CD4-positive, alpha-beta T cell (primary cell): ENCODE measurements at places on chromosomes 16 and 17.

- no peak for DNase-seq
- H3K27me3 ChIP-seq = no peaks in the 10 kb centered on the region
- H3K36me3 ChIP-seq = no peaks in the 10 kb centered on the region
- no peaks in the 10 kb centered on the region for H3K4me1 ChIP-seq
Observed at GRCh38 chr16:53692146-53692545, 11.5 kb downstream of the RPGRIP1L start.

- no peaks in the 10 kb centered on the region for H3K27me3 ChIP-seq
- no peak for DNase-seq
- no peak overlapping the region for H3K27ac ChIP-seq
- peaks cover 2% of the 10 kb centered on the region for H3K4me1 ChIP-seq
- no peaks in the 10 kb centered on the region for H3K36me3 ChIP-seq
Observed at GRCh38 chr17:56870081-56870651, 36.2 kb downstream of the DGKE start.

DNA sequence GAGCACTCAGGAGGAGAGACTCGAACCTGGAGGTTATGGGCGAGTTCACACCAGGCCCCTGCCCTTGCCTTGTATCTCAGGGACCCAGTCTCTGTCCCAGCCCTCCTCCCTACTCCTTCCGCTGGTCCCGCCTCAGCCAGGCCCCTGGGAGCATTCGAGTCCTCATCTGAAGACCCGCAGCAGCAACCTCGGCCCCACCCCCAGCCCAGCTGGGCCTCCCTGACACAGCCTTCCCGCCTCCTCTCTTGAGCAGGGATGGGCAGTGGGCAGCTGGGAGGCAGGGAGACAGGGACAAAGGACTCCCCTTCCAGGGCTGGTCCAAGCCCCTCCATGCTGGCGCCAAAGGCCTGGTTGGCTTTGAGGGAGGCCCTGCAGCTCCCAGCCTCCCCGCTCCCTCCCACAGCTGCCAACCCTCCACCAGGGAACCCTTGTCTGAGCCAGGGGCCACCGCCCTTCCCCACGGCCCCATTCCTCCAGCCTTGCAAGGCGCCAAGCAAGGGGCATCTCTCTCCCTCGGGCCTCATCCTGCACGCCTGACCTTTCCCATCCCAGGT, 15.4 kb upstream of the ZC3H18 start:
- H3K4me1 ChIP-seq = peaks cover 8% of the 10 kb centered on the region
- H3K27me3 ChIP-seq = no peaks in the 10 kb centered on the region
- no peak overlapping the region for H3K27ac ChIP-seq
- H3K36me3 ChIP-seq = no peaks in the 10 kb centered on the region
- H3K4me3 ChIP-seq = no peak overlapping the region

DNA sequence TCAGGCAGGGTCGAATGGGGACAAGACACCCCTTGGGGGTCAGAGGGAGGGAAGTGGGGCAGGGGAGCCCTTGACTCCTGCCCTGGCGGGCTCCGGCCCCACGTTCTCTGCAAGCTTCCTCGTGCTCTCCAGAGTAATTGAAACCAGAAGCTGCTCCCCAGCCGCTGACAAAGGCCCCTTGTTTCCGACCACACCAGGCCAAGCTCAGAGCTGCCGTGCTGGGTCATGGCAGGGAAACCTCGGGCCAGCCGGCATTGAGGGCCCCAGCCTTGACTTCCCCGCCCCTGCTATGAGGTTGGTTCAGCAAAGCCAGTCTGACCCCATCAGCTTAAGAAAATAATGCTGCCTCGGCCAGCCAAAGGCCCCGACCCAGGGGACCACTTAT, 43.3 kb downstream of the TIMM22 start:
- no peaks in the 10 kb centered on the region for H3K27me3 ChIP-seq
- DNase-seq = no peak
- H3K36me3 ChIP-seq = peaks cover 29% of the 10 kb centered on the region
- peaks cover 5% of the 10 kb centered on the region for H3K4me1 ChIP-seq

GRCh38 chr17:6070913-6071511, 833 bp downstream of the WSCD1 start:
- H3K4me3 ChIP-seq = peak overlapping the region; percentile 22
- no peaks in the 10 kb centered on the region for H3K36me3 ChIP-seq
- H3K27me3 ChIP-seq = peaks cover 45% of the 10 kb centered on the region
- DNase-seq = no peak
- peaks cover 16% of the 10 kb centered on the region for H3K4me1 ChIP-seq
- no peak overlapping the region for H3K27ac ChIP-seq

DNA sequence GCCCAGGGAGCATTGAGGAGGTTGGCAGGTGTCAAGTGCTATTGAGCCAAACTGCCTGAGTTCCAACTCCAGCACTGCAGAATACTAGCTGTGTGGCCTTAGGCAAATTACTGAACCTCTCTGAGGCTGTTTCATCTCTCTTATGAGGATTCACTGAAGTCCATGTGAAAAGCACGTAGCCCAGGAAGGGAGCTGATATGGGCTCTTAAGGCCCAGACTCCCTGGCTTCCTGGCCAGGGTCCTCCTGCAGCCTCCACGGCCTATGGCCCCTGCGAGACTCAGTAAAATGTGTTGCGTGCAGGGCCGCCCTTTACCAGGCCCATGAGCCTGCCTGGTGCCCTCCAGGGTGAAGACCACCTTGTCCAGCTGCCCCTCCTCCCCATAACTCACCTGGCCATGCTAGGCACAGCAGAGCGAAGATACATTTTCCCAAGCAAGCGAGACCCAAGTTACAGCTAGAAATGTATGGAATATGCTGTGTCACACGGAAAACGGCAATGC, 133.7 kb upstream of the TNRC6C start:
- DNase-seq = no peak
- peaks cover 8% of the 10 kb centered on the region for H3K4me1 ChIP-seq
- H3K27ac ChIP-seq = no peak overlapping the region
- no peaks in the 10 kb centered on the region for H3K36me3 ChIP-seq

DNA sequence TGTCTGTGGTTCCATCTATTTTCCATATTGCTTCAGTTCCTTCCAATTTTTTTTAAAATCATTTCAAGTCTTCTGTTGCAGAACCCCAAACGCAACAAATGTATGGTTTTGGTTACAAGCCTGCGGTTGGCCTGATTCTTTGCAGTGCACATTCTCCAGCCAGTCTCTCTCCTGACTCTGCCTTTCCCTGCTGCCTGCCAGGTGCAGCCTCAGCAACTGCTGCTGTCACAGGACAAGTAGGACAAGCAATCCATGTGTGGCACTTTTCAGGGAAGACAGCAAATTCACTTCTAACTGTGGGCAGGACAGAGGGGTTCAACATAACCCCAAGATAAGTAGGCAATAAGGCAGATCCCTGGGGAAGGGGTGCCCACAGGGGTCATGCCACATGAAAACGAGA, 24.2 kb downstream of the EMP2 start:
- no peak overlapping the region for H3K27ac ChIP-seq
- peaks cover 6% of the 10 kb centered on the region for H3K4me1 ChIP-seq
- DNase-seq = no peak
- H3K27me3 ChIP-seq = peaks cover 4% of the 10 kb centered on the region
- no peak overlapping the region for H3K4me3 ChIP-seq

GRCh38 chr17:16353317-16354174, at the start of gene CENPV:
TSS of gene CENPV (minus strand) at chr17:16353469. CDS start at chr17:16353436, 33 bp downstream.
- H3K4me3 ChIP-seq = peak within 1 kb of the TSS; percentile 73
- peak; percentile 77 for DNase-seq
- H3K4me1 ChIP-seq = peaks cover 19% of the 10 kb centered on the region
- H3K36me3 ChIP-seq = peaks cover 7% of the 10 kb centered on the region
- H3K27me3 ChIP-seq = no peaks in the 10 kb centered on the region

DNA sequence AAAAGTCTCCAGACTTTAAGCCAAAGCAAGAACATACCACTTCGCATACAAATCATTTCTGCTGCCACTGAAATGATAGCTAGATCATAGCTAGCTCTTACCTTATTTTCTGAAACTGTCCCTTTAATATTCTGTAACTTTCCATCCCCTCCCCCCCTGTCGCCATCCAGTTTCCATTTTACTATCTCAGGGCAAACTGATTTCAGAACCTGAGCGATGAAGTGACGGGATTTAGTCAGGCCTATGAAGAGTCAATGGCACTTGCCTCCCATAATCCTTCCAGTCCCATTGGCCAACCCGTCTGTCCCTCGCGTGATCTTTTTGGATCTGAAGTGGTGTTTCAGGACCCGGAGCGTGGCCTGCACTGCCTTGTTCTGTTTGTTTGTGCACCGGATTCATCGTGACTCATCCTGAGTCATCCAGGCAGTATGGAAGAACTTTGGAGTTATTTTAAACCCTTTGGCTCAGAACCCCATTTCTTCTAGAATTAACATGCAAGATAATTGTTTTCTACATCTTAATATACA, 199.8 kb upstream of the CHMP6 start:
- H3K36me3 ChIP-seq = peaks cover 19% of the 10 kb centered on the region
- no peaks in the 10 kb centered on the region for H3K27me3 ChIP-seq
- peak overlapping the region; percentile 17 for H3K4me3 ChIP-seq
- peaks cover 57% of the 10 kb centered on the region for H3K4me1 ChIP-seq

DNA sequence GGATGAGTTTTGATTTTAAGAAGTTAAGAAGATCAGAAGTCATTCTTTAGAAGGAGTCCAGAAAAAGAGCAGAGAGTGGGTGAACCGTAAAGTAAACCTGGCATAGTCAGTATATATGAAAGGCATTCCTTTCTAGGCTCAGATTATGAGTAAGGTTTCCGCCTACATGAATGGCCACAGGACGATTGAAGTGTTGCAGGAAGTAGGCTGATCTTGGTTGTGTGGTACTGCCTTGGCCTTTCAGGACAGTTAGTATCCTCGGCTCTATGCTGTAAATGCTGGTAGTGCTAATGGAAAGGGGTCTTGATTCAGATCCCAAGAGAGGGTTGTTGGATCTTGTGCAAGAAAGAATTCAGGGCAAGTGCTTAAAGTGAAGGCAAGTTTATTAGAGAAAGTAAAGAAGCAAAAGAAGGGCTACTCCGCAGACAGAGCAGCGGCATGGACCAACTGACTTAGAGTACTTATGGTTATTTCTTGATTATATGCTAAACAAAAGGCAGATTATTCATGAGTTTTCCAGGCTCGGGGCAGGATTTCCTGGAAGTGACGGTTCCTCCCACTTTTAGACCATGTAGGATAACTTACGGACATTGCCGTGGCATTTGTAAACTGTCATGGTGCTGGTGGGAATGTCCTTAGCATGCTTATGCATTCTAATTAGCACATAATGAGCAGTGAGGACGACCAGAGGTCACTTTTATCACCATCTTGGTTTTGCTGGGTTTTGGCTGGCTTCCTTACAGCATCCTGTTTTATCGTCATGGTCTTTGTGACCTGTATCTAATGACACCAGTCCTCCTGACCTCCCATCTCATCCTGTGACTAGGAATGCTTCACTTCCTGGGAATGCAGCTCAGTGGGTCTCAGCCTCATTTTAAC, 164.8 kb downstream of the SNX29 start:
- H3K4me1 ChIP-seq = no peaks in the 10 kb centered on the region
- H3K36me3 ChIP-seq = no peaks in the 10 kb centered on the region
- no peak for DNase-seq
- H3K4me3 ChIP-seq = no peak overlapping the region
- no peaks in the 10 kb centered on the region for H3K27me3 ChIP-seq
- no peak overlapping the region for H3K27ac ChIP-seq

DNA sequence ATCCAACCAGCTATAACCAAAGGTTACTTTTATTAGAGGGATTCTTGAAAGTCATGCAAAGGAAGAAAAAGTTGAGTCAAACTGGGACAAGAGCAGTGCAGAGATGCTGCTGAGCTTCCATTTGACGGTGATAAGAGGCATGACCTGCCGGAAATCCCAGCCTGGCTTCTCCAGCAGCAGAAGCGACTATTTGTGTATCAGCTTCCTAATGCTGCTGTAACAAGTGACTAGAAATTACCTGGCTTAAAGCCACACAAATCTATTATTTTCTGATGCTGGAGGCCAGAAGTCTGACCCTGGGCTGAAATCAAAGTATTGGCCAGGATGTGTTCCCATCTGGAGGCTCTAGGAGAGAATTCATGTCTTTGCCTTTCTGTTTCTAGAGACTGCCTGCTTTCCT, 41.6 kb upstream of the CPPED1 start:
- H3K36me3 ChIP-seq = no peaks in the 10 kb centered on the region
- H3K4me3 ChIP-seq = no peak overlapping the region
- H3K4me1 ChIP-seq = no peaks in the 10 kb centered on the region
- no peak overlapping the region for H3K27ac ChIP-seq

GRCh38 chr17:9729034-9729650, 62.2 kb downstream of the DHRS7C start:
- H3K27me3 ChIP-seq = peaks cover 7% of the 10 kb centered on the region
- H3K36me3 ChIP-seq = no peaks in the 10 kb centered on the region
- H3K4me3 ChIP-seq = no peak overlapping the region
- DNase-seq = no peak
